ENCODE measurements at places on chromosomes 5 and 9. TPM values are rescaled to one million over a fixed set of nuclear protein-coding genes. Genes with fewer than 3 reads are reported as not detected.

Gene PCDHB3
- 0.55 TPM for total RNA-seq

Gene SPINK13
- 2.4 TPM for total RNA-seq

Gene PPP2R2B
- total RNA-seq = 0.37 TPM

Gene SLC4A9
- total RNA-seq = not detected

Gene N4BP3
- 0.71 TPM for total RNA-seq

Gene LHX3
- not detected for total RNA-seq

Gene ZFP2
- total RNA-seq = 0.83 TPM

Gene PCDHA11
- total RNA-seq = under 0.01 TPM

Gene NUTM2F
- not detected for total RNA-seq

Gene CARTPT
- total RNA-seq = not detected

Gene TSSK1B
- total RNA-seq = 0.09 TPM

Gene ROR2
- 29.4 TPM for total RNA-seq

Gene IFNB1
- not detected for total RNA-seq

Gene BTNL8
- total RNA-seq = not detected

Gene SELENOP
- 131 TPM for total RNA-seq

Gene SAPCD2
- 0.43 TPM for total RNA-seq

Gene NTNG2
- 4.6 TPM for total RNA-seq

Gene ORM2
- total RNA-seq = not detected

Gene DMGDH
- total RNA-seq = 2.7 TPM

Gene SPATA31C1
- total RNA-seq = not detected

Gene CYSRT1
- total RNA-seq = 0.18 TPM

Gene PCDHGC5
- 2.6 TPM for total RNA-seq

Gene SCGB3A2
- not detected for total RNA-seq

Gene EMB
- total RNA-seq = 2.1 TPM

Gene PWWP2A
- total RNA-seq = 15.8 TPM

Gene NOXA1
- 0.57 TPM for total RNA-seq

Gene SLCO6A1
- total RNA-seq = not detected

Gene ZBTB26
- total RNA-seq = 2.4 TPM

Gene PCDHB4
- 0.14 TPM for total RNA-seq

Gene PPP1R26
- 9.5 TPM for total RNA-seq

Gene GMCL2
- total RNA-seq = not detected

Gene RASGRF2
- total RNA-seq = 8.0 TPM
